ENCODE measurements at places on chromosomes 5 and 9.
A peak's percentile ranks its signal among the peaks of the same experiment; 100 is the strongest.

GRCh38 chr5:93724791-93725190 lies 16.6 kb downstream of the POU5F2 start:
- DNase-seq: no peak

DNA sequence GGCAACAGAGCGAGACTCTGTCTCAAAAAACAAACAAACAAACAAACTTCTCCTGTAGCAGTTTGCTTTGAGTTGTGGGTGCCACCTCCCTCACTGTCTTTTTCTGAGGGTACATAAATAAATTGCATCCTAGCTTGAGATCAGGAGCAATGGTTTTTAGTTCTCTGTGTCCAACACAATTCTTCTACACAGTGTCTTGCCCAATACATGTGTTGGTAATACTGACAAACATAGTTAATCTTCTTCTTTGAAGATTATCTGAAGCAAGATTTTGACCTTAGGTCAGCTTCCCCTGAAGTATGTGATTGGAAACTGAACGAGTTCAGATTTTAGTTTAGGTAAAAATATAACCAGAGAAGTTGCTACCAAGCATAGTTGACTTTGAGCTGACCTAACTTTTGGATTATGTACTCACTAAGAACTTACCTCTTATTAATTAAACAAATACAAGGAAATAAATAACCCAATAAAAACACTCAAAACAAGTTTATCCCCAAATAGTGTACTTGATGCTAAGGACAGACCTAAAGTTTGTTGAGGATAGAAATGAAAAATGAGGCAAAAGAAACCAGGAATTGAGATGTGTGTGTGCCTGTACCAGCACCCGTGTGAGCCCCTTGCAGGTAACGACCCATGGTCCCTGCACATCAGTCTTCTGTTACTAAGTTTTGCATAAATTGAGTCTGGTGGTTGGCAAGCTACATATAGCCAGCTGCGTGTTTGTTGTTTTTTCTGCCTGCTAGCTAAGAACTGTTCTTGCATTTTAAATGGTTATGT lies 16.2 kb downstream of the TJP2 start:
- DNase-seq: no peak

DNA sequence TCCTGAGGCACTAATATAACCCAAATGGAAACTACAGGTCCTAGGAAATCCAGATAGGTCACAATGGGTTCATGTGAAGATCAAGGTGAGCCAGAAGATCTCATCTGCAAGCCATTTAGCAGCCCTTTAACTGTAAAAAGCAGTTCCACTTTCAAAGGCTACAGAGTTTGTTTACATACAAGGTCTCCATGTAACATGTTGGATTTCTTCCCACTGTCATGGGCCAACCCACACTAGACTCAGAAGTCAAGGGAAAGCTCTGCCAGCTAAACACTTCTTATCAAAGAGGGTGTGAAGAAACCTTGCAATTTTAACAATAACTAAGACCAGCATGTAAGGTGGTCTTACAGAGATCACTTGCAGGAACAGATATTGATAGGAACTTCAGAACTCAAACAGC lies 3.8 kb upstream of the CTNNAL1 start:
- no peak for DNase-seq

DNA sequence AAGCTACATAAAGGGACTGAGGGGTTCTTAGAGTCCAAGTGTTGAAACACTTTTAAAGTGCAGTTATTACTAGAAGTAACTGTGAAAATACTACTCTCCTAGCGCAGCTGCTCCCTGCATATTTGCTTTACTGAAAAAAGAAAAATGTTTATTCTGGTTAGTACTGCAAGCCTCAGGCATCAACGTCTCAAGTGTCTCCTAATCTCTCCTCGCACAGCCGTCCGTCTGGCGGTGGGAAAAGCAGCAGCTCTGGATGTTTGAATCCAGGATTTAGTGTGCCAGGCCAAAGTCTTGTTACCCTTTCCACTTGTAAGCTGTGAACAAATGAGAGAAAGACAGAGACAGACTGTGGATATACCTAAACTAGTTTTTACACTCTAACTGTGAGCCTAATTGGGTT lies 31.1 kb downstream of the RORB start:
- no peak for DNase-seq

DNA sequence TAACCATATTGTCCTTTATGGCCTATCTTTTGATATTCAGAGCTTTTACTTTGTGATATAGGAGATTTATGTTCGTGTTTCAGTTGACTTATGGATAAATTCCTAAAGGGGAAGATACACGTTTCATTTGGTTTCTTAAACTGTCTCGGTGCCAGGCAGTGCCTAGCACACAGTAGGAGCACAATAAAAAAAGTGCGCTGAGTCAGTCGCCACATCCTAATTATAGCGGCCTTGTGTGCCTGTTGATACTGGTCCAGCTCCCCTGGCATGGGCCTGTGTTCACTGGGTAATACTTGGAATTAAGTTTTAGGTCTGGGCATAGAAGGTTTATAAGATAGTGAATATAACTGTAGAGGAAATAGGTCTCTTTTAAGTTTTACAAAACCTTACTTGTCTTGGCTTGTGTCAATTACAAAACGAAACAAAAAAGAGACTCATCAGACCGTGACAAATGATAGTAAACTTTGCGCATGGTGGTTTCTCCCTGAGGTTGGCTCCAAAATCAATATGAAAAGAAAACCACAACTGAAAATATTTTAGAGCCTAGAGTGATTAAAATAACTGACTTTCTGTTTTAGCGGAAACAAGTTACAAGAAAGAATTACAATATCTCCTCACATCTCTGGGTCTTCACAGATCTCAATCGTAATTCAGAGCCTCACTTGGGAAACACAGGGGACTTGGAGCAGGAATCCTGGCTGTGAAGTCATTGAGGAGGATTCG lies 84.8 kb downstream of the MVB12B start:
- DNase-seq: no peak

- no peak for DNase-seq
Measured at GRCh38 chr5:74567411-74567995, 73.0 kb downstream of the ENC1 start.

DNA sequence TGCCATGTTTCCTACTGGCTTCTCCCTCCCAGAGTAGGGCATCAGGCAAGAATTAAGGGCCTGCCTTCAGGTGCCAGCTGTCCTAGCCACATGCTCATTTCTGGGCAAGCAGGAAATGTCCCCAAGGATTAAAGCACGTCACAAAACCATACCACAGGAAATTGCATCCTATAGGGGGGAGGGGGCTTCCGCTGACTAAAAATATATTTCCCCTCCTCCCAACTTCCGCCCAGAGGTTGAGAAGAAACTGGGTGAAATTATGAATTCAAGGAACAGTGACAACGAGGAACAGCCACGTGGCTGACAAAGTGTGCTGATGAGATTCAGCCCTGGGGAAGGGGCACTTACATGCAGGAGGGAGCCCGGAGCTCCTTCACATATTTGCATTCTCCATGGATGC lies 4.1 kb downstream of the HBEGF start:
- no peak for DNase-seq

- DNase-seq: no peak
Measured at GRCh38 chr9:125268394-125269013, 6.9 kb downstream of the GAPVD1 start.

DNA sequence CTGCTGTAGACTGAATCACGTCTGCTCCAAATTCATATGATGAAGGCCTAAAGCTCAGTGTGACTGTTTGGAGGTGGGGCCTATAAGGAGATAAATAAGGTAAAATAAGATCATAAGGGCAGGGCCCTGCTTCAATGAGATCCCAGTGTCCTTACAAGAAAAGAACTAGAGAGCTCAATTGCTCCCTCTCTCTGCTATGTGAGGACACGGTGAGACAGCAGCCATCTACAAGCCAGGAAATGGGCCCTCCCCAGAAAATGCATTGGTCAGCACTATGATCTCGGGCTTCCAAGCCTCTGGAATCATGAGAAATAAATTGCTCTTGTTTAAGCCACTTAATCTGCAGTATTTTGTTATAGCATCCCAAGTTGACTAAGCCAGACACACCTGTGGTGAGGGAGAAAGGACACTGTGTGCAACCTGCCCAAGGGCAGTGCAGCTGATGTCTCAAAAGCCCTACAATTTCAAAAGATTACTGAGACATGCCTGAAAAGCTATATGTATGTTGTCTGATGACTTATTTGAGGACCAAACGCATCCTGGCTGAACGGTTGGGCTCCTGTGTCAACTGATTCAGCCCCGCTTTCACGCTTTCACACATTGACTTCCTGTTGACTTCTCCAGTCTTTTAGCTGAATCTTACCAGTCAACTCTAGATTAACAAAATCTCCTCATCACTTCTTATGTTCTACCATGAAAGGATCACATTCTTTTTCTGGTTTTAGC lies 13.2 kb downstream of the GZMK start:
- peak; percentile 42 for DNase-seq
